ENCODE measurements at places on chromosomes 2 and 18.
A peak's percentile ranks its signal among the peaks of the same experiment; 100 is the strongest.

GRCh38 chr18:51300912-51301311 lies 103.4 kb upstream of the MEX3C start:
- DNase-seq, result no peak

DNA sequence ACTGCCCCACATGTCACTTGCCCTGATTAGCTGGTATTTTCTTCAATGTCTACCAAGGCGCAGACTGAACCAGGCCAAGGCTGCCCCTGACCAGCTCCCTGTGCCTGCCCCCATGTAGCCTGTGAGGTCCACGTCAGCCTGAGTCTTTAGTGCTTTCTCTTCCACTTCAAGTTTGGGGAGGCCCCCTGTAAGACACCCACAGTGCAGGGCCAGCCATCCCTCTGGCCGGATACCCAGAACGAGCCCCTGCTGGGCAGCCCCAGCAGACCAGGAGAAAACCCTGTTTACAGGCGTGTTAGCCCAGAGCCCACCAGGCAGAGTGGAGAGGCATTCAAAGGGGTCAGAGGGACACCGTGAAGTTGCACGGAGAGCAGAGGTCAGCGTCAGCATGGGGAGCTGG lies 92.4 kb downstream of the TFCP2L1 start:
- no peak for DNase-seq

GRCh38 chr2:144267239-144267638 lies 252.7 kb downstream of the ZEB2 start:
- peak; percentile 66 for DNase-seq

GRCh38 chr2:33512112-33512511 lies 35.7 kb downstream of the RASGRP3 start:
- no peak for DNase-seq

DNA sequence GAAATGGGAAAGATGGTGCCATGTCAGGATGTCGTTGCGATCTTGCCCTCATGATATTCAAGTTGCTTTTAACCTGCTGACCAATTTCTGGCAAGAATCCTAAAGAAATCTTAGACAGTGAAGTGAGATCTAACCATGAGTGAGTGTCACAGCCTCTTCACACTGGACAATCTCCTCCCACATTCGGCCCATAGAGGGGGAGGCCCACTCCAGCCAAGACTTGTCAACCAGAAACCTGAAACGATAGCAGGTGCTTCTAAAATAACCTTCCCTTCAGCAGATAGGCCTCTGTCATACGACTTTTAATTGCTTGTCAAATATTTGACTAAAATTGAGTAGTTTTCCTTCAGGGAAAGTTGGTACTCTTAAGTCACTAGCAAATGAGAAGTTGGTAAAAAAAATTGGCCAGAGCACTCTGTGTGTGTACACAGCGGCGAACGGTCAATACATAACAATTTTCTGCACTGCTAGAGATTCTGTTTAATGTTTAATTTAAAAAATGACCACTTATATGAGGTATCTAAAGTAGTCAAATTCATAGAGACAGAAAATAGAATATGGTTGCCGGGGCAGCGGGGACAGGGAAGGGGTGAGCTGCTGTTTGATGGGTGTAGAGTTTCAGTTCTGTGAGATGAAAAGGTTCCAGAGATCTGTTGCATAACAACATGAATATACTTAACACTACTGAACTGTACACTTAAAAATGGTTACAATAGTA lies 110.2 kb downstream of the VAPA start:
- DNase-seq, result no peak

DNA sequence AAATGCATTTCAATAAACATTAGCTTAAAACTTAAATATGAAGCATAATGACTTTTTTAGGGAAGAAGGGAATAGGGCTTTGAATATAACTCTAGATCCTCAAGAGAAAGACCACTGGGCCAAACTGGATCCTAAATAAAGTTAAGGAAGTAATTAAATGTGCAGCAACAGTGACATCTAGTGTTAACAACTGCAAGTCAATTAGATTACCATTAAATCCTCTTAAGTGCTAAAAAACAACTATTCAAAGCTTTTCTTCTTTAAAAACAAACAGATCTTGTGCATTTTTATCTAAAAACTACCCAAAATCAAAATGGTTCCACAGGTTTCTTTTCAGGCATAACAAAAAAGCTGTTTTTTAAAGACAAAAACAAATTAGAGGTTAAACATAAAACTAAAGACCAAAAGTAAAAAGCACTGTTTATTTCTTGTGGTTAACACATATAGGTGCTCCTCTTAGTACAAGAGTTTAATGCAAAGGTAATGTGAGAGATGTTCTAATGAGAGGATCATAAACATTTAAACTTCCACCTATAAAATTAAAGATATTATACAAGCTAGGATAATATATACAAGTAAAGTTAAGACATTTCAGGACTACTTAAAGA lies 111.4 kb downstream of the THADA start:
- DNase-seq, result peak; percentile 92

Measured in hematopoietic multipotent progenitor cell treated with erythropoietin and hydrocortisone succinate and interleukin-3 and kit ligand, for 4 days (in vitro differentiated cells).